ENCODE measurements at places on chromosomes 12 and 14.

DNA sequence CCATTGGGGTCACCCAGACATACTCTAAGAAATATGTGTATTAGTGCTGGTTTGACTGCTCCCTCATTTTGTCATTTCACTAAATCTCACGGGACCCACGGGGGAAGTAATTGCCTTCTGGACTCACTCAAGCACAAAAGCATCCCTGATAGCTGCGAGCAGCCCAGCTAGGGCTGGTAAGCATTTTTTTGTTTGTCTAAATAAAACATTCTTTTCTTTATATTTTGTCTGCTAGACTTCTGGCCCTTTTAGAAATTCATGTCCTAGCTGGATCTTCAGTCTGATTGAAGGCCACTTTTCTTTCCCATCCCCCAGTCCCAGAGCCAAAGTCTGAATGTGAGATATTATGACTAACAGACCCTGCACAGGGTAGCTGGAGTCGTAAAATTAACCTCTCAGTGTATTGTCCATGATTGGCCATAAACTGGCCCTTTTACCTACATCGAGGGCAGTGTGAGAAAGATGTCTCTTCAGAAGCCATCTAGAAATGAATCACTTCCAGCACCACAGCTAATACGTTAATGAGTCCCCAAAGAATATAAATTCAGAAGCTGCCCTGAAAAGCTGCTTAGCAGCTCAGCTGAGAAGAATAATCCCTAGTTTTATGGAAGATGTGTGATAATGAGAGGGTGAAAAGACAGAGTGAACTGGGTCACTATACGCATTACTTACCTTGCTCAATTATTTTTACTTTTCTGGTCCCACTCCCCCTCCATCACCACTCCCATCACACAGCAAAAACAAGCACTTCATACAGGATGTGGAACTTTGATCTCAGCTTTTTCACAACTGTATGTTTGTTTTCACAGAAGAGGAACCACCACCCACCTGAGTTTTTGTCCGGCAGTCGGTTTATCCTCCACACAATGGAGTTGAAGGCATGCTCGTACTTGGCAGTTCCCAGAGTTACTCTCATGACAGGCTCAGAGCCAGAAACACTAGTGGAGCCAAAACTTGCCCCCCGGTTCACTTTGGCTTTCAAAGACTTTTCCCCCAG is 55.6 kb upstream of the GTF2A1 start:
- no peak for DNase-seq

GRCh38 chr14:35766036-35766699 is 42.9 kb downstream of the RALGAPA1 start:
- DNase-seq: no peak

DNA sequence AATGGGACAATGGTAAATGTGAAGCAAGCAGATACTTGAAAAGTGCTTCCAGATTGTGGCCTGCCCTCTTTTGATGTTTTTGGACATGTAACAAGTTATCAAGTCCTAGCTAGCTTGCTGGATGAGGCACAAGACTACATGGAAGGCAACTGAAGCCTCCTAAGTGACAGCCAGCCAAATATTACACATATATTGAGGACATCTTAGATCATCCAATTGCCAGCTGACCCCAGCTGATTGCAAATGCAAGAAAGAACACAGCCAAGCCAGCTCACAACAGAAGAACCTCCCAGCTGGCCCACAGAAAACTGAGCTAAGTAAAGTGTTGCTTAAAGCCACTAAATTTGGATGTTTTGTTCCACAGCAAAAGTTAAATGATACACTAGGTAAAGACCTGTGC is 156.9 kb downstream of the SRGAP1 start:
- DNase-seq: no peak

DNA sequence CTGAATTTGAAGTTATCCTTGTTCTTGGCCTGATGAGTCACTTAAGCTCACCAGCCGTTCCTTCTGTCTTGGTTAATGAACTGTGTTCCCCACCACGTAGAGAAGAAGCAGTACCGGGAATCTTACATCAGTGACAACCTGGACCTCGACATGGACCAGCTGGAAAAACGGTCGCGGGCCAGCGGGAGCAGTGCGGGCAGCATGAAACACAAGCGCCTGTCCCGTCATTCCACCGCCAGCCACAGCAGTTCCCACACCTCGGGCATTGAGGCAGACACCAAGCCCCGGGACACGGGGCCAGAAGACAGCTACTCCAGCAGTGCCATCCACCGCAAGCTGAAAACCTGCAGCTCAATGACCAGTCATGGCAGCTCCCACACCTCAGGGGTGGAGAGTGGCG is 68.2 kb downstream of the FRMD6 start:
- no peak for DNase-seq

GRCh38 chr12:19988948-19989347 is 379.4 kb upstream of the PDE3A start:
- DNase-seq: no peak

DNA sequence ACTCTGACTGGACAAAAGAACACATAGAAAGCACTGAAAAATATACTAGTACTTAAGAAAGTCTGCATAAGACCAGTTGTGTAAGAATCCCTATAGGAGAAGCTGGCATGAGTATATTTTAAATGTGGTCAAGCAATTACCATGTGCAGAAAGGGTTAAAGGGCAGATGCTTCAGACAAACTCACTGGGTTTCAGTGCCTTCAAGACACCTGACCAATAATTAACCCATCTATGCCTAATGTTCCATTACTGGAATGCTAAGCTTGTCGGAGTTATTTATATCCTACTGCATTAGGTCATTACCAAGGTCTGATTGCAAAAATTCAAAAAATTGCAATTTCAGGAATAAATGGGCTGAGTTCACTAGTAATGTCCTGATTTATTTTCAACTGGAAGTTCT is 41.3 kb downstream of the HNRNPC start:
- no peak for DNase-seq

- no peak for DNase-seq
Observed at GRCh38 chr14:104882991-104883660, 18.1 kb downstream of the CEP170B start.

DNA sequence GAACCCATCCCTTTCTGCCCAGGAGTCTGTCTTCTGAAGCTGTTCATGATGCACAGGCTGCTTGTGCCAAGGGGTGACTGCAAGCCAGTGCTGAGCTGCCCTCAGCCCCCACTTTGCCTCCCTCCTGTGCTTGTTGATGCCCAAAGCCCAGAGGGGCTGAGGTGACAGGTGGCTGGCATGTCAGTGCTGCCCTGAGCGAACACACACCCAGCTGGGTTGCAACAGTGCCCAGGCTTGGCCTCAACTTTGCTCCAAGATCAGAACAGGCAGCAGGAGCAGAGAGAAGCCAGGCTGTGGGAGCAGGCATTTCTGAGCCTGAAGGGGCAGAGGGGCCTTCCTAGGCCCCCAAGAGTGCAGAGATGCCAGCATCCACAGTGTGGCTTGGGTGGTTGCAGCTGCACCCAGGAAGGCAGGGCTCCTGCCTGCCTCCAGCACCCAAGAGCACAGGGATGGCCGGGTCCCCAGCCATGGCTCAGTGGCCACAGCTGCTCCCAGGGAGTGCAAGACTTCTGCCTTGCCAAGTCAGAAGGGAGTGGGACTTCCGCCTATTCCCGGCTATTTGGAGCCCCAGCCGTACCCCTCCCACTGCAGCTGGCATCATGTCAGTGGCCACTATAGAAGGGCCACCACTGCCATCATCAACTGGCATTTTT is 83.1 kb downstream of the SLC16A7 start:
- DNase-seq: no peak

DNA sequence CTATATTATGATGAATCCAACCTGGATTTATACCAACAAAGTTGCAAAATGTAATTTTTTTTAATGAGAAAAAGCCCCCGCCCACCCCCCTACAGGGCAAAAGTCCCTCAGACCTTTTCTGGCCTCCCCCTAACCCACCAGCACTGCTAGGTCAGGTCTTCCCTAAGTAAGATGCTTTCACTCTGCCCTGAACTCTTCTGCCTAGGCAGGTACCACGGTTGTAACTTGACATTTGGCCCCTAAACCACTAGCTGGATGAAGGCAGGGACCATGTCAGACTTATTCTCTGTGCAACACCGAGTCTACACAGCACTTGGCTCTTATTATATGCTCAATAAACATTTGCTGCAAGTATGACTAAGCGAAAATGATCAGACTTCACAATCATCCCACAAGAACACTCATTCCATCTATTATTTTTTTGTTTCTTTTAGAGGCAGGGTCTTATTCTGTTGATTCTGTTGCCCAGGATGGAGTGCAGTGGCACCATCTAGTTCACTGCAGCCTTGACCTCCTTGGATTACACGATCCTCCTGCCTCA is 63.2 kb downstream of the SPRING1 start:
- no peak for DNase-seq

GRCh38 chr12:47989666-47990065 is 14.6 kb downstream of the COL2A1 start:
- no peak for DNase-seq

DNA sequence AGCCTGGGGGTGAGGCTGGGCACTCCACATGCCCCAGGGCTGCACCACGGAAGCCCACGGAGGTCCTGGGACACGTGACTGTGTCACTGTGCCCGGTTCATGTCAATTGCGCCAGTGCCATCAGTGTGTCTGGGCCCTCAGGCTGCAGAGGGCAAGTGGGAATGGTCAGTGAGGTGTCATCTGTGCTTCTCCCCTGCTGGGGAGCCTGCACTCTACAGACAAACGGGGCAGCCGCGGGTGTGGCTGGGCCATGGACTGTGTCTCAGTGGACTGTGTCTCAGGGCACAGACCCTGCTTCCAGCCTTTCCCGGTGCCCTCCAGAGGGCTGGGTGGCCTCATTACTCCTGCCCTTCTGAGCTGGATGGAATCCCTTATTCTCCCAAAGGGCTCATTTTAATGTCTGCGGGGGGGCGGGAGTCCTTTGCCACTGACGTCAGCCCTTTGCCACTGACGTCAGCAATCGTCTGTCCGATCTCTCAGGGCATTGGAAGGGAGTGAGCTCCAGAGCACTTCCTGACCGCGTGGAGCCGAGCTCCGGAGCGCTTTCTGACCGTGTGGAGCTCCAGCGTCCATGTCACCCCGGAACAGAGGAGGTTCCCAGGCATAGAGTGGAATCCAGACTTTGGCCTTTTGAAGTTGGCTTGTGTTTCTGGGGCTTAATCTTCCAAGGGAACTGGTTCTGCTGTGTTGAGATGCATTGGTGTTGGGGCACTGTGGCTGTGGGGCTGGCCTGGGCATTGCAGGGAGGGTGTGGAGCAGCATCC is 72.4 kb downstream of the ADGRD1 start:
- DNase-seq: no peak

DNA sequence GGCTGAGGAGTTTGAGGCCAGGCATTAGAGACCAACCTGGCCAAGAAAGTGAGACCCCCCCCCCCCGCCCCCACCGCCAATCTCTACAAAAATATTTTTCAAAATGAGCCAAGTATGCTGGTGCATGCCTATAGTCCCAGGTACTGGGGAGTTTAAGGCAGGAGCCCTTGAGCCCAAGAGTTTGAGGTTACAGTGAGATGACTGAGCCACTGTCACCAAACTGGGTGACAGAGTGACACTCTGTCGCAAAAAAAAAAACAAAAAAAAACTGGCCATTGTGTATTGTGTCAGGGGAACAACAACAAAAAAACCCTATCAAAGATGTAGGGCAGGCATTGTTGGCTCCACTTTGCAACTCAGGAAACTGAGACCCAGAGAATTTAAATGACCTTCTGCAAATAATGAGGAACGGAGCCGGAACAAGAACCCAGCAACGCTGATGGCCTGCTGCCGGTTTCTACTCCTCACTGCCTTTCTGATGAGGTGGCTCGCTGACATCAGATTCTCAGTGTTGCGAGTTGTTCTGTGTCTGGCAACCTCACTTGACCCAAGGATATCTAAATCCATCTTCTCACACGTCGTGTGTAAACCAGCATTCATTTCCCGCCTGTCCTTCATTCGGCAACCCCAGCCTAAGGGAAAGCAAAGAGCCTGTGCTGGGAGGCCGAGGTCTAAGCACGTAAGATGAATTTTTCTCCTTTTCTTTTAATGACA is 195.2 kb upstream of the CRY1 start:
- DNase-seq: no peak

DNA sequence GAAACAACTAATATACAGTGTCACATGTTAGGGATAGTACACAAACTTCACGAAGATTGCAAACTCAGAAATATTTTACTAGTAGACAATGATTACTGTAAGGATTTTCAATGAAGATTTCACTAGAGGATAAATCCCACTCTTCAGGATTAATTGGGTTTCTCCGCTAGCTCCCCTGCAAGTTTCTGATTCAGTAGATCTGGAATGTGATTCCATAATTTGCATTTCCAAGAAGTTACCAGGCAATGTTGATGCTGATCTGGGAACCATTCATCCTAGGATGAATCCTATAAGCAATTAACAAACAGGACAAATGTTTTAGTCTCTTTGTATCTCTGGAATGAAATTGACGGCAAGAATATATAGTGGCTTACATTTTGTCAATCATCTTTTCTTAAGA is 272.4 kb downstream of the ALX1 start:
- peak; percentile 4 for DNase-seq

Data from fibroblast of skin of left biceps (primary cell).